ENCODE measurements at places on chromosomes 7 and 10. TPM values are rescaled to one million over a fixed set of nuclear protein-coding genes. Genes with fewer than 3 reads are reported as not detected.
A peak's percentile ranks its signal among the peaks of the same experiment; 100 is the strongest.

Gene MYPN
- not detected for polyA plus RNA-seq

Gene ZDHHC4
- polyA plus RNA-seq: 38.4 TPM

Gene LRRC18
- 0.26 TPM for polyA plus RNA-seq

Gene ADAM22
- 7.1 TPM for polyA plus RNA-seq

Gene ENTPD1
- polyA plus RNA-seq: 129 TPM

Gene ITPRID1
- polyA plus RNA-seq: not detected

Gene TBC1D12
- 2.5 TPM for polyA plus RNA-seq

Gene TMEM229A
- not detected for polyA plus RNA-seq

Gene ETV1
- polyA plus RNA-seq: 0.03 TPM

Gene NKX6-2
- not detected for polyA plus RNA-seq

Gene CTAGE8
- polyA plus RNA-seq: 0.38 TPM

Gene SEMA4G
- 0.16 TPM for polyA plus RNA-seq

Gene MET
- polyA plus RNA-seq: not detected

Gene GCK
- not detected for polyA plus RNA-seq

Gene CLDN3
- polyA plus RNA-seq: not detected

GRCh38 chr10:99172128-99172738 is 63.4 kb downstream of the HPSE2 start:
- H3K27me3 ChIP-seq: no peaks in the 10 kb centered on the region
- H3K27ac ChIP-seq: no peak overlapping the region
- no peak for DNase-seq
- H3K4me1 ChIP-seq: no peaks in the 10 kb centered on the region
- H3K4me3 ChIP-seq: no peak overlapping the region

DNA sequence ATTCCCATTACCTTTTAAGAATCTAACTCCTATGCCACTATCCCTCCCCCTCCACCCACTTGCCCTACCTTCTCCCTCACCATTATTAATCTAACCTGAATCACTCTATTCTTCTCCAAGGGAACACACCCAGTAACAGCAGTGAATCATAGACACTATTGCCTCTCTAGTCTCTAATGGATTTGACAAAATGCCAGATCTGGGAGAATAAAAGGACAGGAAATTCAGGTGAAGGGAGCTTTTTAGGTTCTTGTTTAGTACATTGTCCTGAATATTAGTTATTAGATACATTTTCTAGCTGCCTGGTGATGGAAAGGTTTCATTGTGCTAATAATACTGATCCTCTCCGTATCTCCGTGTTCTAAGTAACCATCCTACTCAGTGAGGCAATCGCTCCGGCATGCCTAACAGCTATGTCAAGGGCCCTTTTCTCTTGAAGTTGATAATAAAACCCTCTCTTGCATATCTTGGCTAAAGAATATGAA is 4.1 kb upstream of the SFR1 start:
- no peak for DNase-seq
- no peak overlapping the region for H3K4me3 ChIP-seq
- H3K27me3 ChIP-seq: no peaks in the 10 kb centered on the region

- DNase-seq: no peak
- no peaks in the 10 kb centered on the region for H3K27me3 ChIP-seq
- no peaks in the 10 kb centered on the region for H3K4me1 ChIP-seq
- H3K27ac ChIP-seq: no peak overlapping the region
- H3K36me3 ChIP-seq: no peaks in the 10 kb centered on the region
- H3K4me3 ChIP-seq: no peak overlapping the region
Measured at GRCh38 chr10:61108915-61109314, 164.9 kb upstream of the RHOBTB1 start.

GRCh38 chr7:44776211-44776610 is 20.3 kb upstream of the PPIA start:
- no peaks in the 10 kb centered on the region for H3K4me1 ChIP-seq
- no peak overlapping the region for H3K27ac ChIP-seq
- H3K36me3 ChIP-seq: no peaks in the 10 kb centered on the region

DNA sequence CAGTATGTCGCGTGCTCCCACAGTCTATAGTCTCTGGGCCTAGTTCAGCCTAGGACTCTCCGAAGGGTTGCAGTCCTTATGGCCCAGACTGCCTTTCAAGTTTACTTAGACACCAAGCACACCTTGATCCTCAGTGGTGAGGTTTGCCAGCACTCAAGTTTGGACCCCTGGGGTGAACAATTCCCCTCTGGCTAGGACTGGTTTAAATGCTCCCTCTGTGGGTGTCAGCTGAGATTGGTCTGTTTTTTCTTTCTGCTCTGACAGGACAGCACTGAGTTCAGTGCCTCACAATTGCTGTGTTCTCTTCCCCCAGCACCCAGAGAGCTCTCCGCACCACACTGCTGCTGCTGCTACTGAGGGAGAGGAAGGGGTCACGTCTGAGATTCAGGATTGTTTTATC is 31.9 kb upstream of the AGR3 start:
- no peaks in the 10 kb centered on the region for H3K4me1 ChIP-seq
- DNase-seq: no peak
- H3K36me3 ChIP-seq: no peaks in the 10 kb centered on the region
- H3K27me3 ChIP-seq: no peaks in the 10 kb centered on the region

DNA sequence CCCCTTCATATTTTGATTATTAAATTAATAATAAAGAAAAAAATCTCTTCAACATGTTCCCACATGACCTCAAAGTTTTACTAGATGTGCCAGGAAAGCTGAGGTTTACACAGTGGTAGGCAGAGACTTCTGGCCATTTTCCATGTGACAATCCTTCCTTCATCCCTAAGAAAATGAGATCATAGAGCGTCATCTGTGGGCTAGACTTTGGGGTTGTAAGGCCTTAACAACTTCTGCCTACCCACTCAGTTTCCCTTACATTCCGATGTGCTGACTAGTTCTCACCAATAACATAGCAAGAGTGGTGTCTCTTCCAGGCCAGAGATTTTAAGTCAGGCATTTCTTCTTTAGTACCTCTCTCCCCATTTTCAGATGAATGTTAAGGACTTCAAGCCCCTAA is 171.1 kb upstream of the PHF14 start:
- H3K4me3 ChIP-seq: no peak overlapping the region
- no peaks in the 10 kb centered on the region for H3K4me1 ChIP-seq
- H3K36me3 ChIP-seq: no peaks in the 10 kb centered on the region

DNA sequence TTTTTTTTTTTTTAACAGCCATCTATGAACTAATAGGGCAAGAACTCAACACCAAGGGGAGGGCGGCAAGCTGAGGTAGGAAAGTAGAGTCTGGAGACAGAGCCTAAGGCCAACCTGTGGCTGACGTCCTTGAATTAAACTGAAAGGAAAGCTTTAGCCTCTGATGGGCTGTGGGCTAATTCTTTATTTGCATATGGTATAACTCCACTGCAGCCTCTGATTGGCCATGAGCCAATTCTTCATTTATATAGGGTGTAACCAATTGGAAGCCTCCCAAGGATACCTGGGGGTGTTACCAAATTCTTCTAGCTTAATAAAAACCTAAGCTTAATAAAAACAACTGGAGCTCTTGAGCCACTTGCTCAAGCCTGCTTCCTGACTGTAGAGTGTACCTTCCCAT is 10.3 kb downstream of the TYW1 start:
- no peak overlapping the region for H3K27ac ChIP-seq
- H3K36me3 ChIP-seq: peaks cover 8% of the 10 kb centered on the region
- H3K4me3 ChIP-seq: no peak overlapping the region
- H3K27me3 ChIP-seq: no peaks in the 10 kb centered on the region
- no peak for DNase-seq
- no peaks in the 10 kb centered on the region for H3K4me1 ChIP-seq

GRCh38 chr7:79268730-79269129 is 184.7 kb downstream of the MAGI2 start:
- H3K4me1 ChIP-seq: no peaks in the 10 kb centered on the region
- no peaks in the 10 kb centered on the region for H3K27me3 ChIP-seq
- no peak overlapping the region for H3K4me3 ChIP-seq

GRCh38 chr7:46173476-46174195 is 252.6 kb upstream of the IGFBP3 start:
- H3K36me3 ChIP-seq: no peaks in the 10 kb centered on the region
- no peak overlapping the region for H3K27ac ChIP-seq
- H3K27me3 ChIP-seq: no peaks in the 10 kb centered on the region
- no peak overlapping the region for H3K4me3 ChIP-seq
- no peaks in the 10 kb centered on the region for H3K4me1 ChIP-seq
- no peak for DNase-seq

GRCh38 chr10:71649631-71650030 is 69.9 kb downstream of the C10orf105 start:
- H3K27ac ChIP-seq: no peak overlapping the region
- H3K4me1 ChIP-seq: peaks cover 18% of the 10 kb centered on the region
- no peaks in the 10 kb centered on the region for H3K27me3 ChIP-seq
- H3K4me3 ChIP-seq: no peak overlapping the region
- H3K36me3 ChIP-seq: no peaks in the 10 kb centered on the region
- no peak for DNase-seq

GRCh38 chr7:23065974-23066373 is 39.6 kb upstream of the KLHL7 start:
- H3K27ac ChIP-seq: no peak overlapping the region
- H3K4me3 ChIP-seq: no peak overlapping the region
- H3K4me1 ChIP-seq: no peaks in the 10 kb centered on the region

GRCh38 chr7:70631718-70632117 is 500.2 kb upstream of the GALNT17 start:
- H3K4me3 ChIP-seq: no peak overlapping the region
- H3K36me3 ChIP-seq: no peaks in the 10 kb centered on the region
- DNase-seq: no peak
- no peak overlapping the region for H3K27ac ChIP-seq
- no peaks in the 10 kb centered on the region for H3K27me3 ChIP-seq
- no peaks in the 10 kb centered on the region for H3K4me1 ChIP-seq

GRCh38 chr10:60082341-60082740 is 176.0 kb upstream of the CCDC6 start:
- H3K4me1 ChIP-seq: peaks cover 9% of the 10 kb centered on the region
- no peak overlapping the region for H3K4me3 ChIP-seq
- H3K27me3 ChIP-seq: no peaks in the 10 kb centered on the region
- no peaks in the 10 kb centered on the region for H3K36me3 ChIP-seq
- no peak for DNase-seq
- no peak overlapping the region for H3K27ac ChIP-seq

GRCh38 chr7:156780724-156781455 is 112.1 kb downstream of the LMBR1 start:
- DNase-seq: peak; percentile 86
- H3K4me1 ChIP-seq: peaks cover 33% of the 10 kb centered on the region
- H3K4me3 ChIP-seq: 0 out of 2 replicates have a peak overlapping the region, but pooled peaks have one; percentile 16
- H3K36me3 ChIP-seq: no peaks in the 10 kb centered on the region

GRCh38 chr10:107091126-107091525 is 73.4 kb downstream of the SORCS1 start:
- no peak overlapping the region for H3K27ac ChIP-seq
- no peaks in the 10 kb centered on the region for H3K4me1 ChIP-seq
- H3K27me3 ChIP-seq: no peaks in the 10 kb centered on the region
- no peak overlapping the region for H3K4me3 ChIP-seq
- no peaks in the 10 kb centered on the region for H3K36me3 ChIP-seq

DNA sequence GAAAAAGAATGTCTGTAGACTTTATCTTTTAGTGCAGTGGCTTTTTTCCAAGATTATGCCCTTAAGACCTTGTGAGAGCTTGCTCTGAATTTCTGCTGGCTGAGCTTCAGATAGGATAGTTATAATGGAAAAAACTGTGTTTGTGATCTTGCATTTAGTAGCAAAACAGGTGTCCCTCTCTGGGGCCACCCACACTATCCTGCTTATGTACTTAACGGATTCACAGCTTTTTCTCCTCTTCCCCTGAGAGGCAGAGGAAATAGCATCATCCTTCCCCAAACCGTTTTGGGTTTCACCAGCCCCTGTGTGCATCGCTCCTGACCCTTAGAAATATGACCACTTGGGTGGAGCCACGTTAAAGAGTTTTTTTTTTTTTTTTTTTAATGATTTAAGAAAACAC is 101.2 kb downstream of the RAB18 start:
- no peaks in the 10 kb centered on the region for H3K27me3 ChIP-seq
- H3K4me1 ChIP-seq: no peaks in the 10 kb centered on the region
- no peak overlapping the region for H3K4me3 ChIP-seq
- no peak overlapping the region for H3K27ac ChIP-seq
- no peak for DNase-seq

GRCh38 chr10:26355241-26355640 is 82.9 kb upstream of the APBB1IP start:
- no peaks in the 10 kb centered on the region for H3K36me3 ChIP-seq
- no peak overlapping the region for H3K27ac ChIP-seq
- H3K4me3 ChIP-seq: no peak overlapping the region
- no peaks in the 10 kb centered on the region for H3K4me1 ChIP-seq
- H3K27me3 ChIP-seq: no peaks in the 10 kb centered on the region

GRCh38 chr7:31000161-31000693 is 36.5 kb downstream of the GHRHR start:
- H3K27ac ChIP-seq: no peak overlapping the region
- H3K4me3 ChIP-seq: no peak overlapping the region
- no peak for DNase-seq
- no peaks in the 10 kb centered on the region for H3K27me3 ChIP-seq
